Activated CD4-positive, alpha-beta T cell treated with anti-CD3 and anti-CD28 coated beads for 1 hour (primary cell): ENCODE measurements at places on chromosomes 11 and 22.
A peak's percentile ranks its signal among the peaks of the same experiment; 100 is the strongest.

DNA sequence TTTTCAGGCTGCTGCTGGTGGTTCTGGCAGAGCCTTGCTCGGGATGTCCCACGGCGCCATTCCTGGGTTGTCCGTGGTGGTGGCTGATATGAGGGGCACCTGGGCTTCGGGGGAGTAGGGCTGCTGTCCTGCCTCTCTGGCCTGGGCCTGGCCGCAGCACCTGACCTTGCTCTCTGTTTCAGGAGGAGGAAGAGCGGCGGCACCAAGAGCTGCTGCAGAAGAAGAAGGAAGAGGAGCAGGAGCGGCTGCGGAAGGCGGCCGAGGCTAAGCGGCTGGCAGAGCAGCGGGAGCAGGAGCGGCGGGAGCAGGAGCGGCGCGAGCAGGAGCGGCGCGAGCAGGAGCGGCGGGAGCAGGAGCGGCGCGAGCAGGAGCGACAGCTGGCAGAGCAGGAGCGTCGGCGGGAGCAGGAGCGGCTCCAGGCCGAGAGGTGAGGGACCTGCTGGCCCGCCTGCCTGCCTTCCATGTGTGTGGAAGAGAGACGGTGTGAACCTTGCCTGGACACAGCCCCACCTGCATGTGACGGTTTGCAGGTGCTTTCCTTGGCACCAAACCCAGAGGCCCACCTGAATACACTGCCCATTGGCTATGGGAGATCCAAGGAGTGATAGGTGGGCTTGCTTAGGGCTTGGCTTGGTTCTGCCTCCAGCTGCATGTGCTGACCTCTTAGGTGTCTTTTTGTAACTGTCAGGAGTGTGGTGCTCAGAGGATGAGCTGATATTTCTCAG, 22.8 kb downstream of the INCENP start:
- DNase-seq: no peak

DNA sequence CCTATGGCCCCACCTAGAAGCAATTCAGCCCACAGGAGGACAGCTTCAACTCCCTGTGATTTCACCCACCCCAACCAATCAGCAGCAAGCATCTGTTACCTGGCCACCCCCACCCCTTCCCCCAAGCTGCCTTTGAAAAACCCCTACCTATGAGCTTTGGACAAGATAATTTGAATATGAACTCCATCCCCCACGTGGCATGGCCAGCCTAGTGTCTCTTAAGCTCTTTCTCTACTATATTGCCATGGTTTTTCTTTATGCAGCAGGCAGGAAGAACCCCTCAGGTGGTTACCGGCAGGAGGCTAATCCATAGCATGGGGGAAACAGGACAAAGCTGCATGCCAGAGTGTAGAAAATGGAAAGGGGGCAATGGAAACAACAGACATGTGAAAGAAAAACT, 29.0 kb downstream of the CTSC start:
- DNase-seq: no peak

- DNase-seq: no peak
Measured at GRCh38 chr11:74820763-74821162, 72.1 kb downstream of the RNF169 start.

DNA sequence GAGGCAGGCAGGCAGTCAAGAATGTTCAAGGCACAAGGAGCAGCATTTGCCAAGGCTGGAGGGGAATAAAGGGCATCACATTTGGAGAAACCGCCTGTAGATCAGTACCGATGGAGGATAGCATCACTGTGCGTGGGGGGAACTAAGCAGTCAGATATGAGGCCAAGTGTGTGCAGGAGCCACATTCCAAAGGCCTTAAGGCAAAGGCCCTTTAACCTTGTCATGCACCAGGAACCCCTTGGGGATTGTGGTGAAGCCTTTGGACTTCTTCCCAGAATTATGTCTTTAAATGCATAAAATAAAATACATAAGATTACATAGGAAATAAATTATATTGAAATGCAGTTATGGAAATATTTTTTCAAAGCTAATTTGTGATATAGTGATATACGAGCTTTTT, 532.1 kb downstream of the BUD13 start:
- no peak for DNase-seq

- DNase-seq: no peak
Measured at GRCh38 chr11:35658020-35658948, 4.3 kb upstream of the TRIM44 start.

GRCh38 chr11:17066691-17067090, 10.8 kb downstream of the RPS13 start:
- DNase-seq: no peak

DNA sequence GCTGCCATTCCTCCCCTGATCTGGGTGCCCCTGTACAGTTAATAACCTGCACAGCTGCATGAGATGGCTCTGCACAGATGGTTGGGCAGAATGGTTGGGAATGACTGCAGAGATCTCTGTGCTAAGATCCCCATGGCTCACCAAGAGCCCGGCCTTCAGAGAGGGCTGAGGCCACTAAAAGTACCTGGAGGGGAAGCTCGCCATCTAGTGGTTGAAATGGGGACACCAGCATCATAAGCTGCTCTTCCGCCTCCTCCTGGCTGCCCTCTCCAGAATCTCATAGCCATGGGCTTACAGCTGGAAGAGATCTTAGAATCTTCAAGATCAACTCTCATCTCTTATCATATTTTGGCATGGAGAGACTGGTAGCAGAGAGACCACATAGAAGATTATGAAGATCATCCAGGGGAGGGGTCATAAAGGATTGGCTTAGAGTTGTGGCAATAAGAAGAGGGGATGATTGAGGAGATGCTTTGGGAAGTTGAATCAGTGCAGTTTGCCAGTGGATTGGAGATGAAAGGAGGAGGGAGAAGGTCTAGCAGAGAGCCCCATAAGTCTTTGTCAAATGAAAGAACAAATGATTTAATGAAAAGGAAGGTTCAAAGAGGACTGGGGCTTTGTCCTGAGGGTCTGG, 22.0 kb upstream of the TLCD5 start:
- DNase-seq: peak; percentile 8

GRCh38 chr11:95968585-95968984, 44.7 kb upstream of the MTMR2 start:
- DNase-seq: no peak

DNA sequence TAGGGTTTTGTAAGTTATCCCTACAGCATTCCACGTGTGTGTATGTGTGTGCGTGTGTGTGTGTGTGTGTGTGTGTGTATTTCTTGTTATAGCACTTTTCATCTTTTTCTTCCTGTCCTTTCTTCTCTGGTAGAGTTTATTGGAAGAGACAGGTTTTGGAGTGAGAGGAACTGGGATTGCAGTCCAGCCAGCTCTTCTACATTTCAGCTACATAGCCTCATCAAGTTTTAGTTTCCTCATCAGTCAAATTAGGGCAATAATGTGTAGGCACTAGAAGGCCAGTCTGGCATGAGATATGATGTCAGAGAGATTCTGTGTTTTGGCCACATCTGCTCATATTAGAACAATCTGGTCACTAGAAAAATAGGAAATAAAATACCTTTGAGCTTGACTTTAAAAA, 1283.5 kb upstream of the TENM4 start:
- DNase-seq: no peak

- DNase-seq: no peak
Measured at GRCh38 chr22:44362249-44363012, 49.7 kb upstream of the SHISAL1 start.

DNA sequence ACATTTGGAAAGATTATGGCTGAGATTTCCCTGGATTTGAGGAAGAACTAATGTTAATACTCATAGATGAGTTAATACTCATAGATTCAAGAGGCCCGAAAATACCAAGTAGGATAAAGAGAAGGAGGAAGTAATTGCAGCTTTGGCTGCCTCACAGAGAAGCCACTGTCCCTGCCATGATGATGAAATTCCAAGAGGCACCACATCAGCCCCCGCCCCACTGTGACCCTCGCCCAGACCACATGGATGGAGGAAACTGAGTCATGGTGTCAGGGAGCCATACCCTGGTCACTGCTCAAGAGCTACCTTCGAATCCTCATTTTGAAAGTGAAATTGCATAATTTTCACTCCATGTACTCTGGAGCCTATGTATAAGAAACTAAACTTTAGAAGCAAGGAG, 92.9 kb upstream of the SLC22A12 start:
- DNase-seq: no peak

DNA sequence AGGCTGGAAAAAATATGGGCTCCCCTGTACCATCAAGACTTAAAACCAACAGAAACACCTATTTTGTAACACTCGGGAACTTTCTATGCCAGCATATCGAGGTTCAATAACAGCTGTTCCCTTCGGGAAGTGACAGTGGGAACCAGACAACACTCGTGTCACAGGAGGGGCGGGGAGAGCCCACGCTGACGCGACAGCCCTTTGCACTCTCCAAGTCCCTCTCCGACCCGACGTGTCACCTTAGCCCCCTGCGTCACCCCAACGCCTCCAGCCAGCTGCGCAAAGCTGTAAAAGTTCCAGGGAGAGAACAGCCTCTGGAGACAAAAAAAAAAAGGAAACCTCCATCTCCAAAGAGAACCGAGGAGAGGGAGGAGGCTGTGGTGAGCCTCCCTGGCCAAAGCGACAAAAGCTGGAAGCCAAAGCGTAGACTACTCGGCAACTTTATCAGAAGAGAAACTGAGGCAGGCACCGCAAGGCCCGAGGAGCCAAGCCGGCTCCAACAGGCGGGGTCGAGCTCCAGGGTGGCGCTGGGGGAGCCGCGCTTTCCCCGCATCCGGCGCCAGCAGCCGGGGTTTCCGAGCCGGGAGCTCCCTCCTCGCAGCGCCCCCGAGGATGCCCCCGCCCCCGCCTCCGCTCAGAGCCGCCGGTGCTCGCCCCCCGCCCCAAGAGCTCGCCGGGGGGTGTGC, 751 bp downstream of the ARFGAP3 start:
- peak; percentile 44 for DNase-seq

DNA sequence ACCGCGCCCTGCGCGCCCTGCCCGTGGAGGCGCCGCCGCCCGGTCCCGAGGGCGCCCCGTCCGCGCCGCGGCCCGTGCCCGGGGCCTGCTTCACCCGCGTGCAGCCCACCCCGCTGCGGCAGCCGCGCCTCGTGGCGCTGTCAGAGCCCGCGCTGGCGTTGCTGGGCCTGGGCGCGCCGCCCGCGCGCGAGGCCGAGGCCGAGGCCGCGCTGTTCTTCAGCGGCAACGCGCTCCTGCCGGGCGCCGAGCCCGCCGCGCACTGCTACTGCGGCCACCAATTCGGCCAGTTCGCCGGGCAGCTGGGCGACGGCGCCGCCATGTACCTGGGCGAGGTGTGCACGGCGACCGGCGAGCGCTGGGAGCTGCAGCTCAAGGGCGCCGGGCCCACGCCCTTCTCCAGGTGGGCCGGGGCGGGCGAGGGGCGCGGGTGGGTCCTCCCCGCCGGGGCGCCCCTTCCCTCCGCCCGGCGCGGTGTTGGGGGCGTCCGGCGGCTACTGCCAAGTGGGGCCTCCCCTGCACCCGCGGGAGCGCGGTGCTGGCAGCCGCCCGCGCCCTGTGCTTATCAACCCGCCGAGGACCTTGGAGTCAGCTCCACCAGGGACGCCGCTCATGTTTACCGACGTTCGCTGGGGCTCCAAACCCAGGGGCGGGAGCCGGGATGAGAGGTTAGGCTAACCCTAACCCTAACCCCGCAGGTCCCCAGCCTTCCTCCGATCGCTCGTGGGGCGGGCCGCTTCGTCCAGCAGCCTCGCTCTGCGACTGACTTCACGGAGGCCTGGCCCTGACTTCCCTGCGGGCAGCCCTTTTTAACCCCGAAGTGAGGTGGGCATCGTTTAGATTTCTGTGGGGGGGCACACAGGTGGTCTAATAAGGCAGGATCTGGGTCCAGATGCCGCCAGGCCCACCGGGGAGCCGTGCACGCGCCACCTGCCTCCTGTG, 649 bp downstream of the SELENOO start:
- DNase-seq: no peak

DNA sequence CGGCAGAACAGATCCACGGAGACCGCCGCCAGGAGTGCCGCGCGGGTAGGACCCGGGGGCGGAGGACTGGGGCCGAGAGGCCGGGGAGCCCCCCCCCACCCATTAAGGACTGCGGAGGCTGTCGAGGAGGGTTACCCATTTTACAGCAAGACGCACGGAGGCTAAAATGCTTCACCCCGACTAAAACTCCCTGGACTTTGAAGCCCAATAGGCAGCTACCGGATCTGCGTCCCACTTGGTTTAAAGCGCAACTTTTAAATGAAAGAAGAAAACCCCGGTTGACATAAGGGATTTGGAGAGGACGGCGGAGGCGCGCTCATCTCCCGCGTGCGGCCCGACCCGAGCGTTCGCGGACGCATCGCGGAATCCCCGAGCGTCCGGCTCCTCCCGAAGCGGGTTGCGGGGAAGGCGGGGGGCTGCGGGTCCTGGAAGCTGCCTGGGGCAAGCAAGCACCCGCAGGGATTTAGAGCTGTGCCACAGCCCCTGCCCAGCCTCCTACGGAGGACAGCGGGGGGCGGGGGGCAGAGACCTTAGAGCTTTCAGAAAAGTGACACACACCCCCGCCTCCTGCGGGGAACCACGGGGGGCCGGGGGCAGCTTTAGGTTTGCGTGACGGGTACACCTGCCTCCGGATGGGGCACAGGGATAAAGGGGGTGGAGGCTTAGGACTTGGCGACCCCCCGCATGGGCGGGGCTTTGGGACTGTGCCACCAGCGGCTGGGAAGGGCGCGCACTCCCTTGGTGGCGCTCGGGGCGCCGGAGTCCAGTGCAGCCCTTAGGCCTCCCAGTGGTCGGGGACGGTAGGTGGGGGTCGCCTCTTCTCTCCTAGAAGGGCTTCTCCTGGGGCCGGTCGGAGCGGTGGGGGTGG, 760 bp upstream of the CELSR1 start:
- DNase-seq: no peak

DNA sequence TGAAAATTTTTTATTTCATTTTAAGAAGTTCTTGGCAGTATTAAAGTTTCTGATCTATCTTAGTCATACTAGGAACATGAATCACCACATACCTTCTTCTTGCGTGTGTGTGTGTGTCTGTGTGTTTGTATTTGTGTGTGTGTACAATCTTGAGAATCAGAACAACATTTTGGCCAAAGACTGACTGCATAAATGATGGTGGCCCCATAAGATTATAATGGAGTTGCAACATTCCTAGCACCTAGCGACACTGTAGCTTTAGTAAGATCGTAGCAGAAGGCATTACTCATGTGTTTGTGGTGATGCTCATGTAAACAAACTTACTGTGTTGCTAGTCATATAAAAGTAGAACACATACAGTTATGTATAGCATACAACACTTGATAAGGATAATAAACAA, 205.4 kb downstream of the FAM76B start:
- DNase-seq: no peak

- DNase-seq: no peak
Measured at GRCh38 chr11:110857892-110858546, 145.8 kb upstream of the ARHGAP20 start.

DNA sequence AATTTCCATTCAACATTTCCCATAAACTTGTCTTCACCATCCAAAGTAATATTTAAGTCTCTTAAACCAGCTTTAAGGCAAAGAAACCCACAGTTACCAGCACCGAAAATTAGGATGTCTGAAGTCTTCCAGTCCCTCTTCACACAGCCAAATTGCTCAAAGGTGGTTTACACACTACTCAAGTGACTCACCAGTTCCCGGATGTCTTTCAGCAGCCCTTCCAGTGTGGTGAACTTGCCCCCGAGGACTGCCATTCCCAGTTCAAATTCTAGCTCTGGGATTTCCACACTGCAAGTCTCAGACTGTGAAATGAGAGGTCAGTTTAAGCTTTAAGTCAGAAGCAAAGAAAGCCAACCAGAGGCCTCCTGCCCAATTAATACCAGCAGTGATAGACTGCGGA, 5.1 kb downstream of the ZPR1 start:
- DNase-seq: no peak
